ENCODE measurements at places on chromosomes 4 and X. TPM values are rescaled to one million over a fixed set of nuclear protein-coding genes. Genes with fewer than 3 reads are reported as not detected.

RHOXF2B gene
- polyA plus RNA-seq, result 0.07 TPM

TRAM1L1 gene
- 2.8 TPM for polyA plus RNA-seq

CTSO gene
- polyA plus RNA-seq, result 40.3 TPM

ARMCX4 gene
- polyA plus RNA-seq, result 18.9 TPM

FGFBP2 gene
- 0.39 TPM for polyA plus RNA-seq

MAP7D2 gene
- 4.1 TPM for polyA plus RNA-seq

RIBC1 gene
- polyA plus RNA-seq, result 1.7 TPM
